ENCODE measurements at places on chromosomes 4 and X. TPM values are rescaled to one million over a fixed set of nuclear protein-coding genes. Genes with fewer than 3 reads are reported as not detected.

GRCh38 chrX:2589186-2590020 is 88.6 kb upstream of the DHRSX start:
- no peak for DNase-seq
- H3K4me3 ChIP-seq = no peak overlapping the region
- no peaks in the 10 kb centered on the region for H3K36me3 ChIP-seq
- peaks cover 19% of the 10 kb centered on the region for H3K27me3 ChIP-seq
- H3K27ac ChIP-seq = no peak overlapping the region

PCDH10 gene
- total RNA-seq = 52.2 TPM

- H3K4me3 ChIP-seq = no peak overlapping the region
- H3K27ac ChIP-seq = no peak overlapping the region
- H3K27me3 ChIP-seq = no peaks in the 10 kb centered on the region
- H3K4me1 ChIP-seq = peaks cover 44% of the 10 kb centered on the region
- peaks cover 96% of the 10 kb centered on the region for H3K36me3 ChIP-seq
Measured at GRCh38 chr4:1213336-1213995, 35.5 kb downstream of the CTBP1 start.

GJB1 gene
- 5.3 TPM for total RNA-seq

Data from spinal cord (tissue), 10 donors.